ENCODE measurements at places on chromosomes 13 and 19.

GRCh38 chr19:49210901-49211451, 53.4 kb downstream of the TRPM4 start:
- DNase-seq: no peak

GRCh38 chr13:97834250-97834649, 119.2 kb upstream of the IPO5 start:
- DNase-seq: no peak

- no peak for DNase-seq
Measured at GRCh38 chr13:28532388-28533124, 37.6 kb upstream of the FLT1 start.

GRCh38 chr19:30167976-30168635, 204.1 kb upstream of the ZNF536 start:
- no peak for DNase-seq

GRCh38 chr13:35987572-35988513, 143.3 kb downstream of the DCLK1 start:
- DNase-seq: no peak

DNA sequence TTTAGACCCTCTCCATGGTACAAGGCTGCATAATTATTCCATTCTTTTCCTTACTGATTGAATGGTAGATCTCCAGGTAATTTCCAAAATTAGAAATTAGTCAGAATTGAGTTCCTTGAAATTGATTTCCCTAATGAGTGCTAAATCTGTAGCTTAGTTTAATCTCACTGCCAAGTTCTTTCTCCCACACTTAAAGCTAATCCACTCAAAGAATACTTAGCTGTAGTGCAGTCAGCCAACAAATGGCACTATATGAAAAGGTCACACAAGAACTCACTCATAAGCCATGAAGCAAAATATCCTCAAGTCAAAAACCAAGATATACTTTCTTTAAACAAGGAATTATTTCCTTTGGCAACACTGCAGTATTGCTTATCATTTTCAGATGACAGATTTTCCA, 62.0 kb downstream of the XPO4 start:
- DNase-seq: no peak

- no peak for DNase-seq
Measured at GRCh38 chr19:46728693-46729339, 11.9 kb upstream of the PRKD2 start.

- no peak for DNase-seq
Measured at GRCh38 chr19:17790059-17790780, 4.7 kb upstream of the B3GNT3 start.

- no peak for DNase-seq
Measured at GRCh38 chr19:40543029-40543597, 33.6 kb upstream of the SHKBP1 start.

GRCh38 chr19:20858218-20858617, 64.8 kb upstream of the ZNF85 start:
- DNase-seq: no peak

DNA sequence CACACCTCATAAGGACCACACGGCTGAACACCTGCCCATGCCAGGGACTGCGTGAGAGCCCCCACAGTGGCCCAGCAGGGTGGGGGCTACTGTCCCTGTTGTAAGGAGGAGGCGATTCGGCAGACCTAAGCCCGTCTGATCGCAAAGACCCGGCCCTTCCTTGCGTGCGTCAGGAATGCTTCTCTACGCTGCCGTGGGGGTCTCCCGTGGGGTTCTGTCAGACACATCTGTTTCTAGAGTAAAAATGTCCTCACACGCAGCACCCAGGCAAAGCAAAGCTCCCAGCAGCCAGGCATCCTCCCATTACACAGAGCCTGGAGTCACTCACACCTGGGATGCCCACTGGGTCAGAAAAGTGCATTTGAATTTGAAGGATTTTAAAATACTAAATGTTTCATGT, 147.7 kb upstream of the SOX1 start:
- DNase-seq: no peak

- DNase-seq: no peak
Measured at GRCh38 chr13:93244141-93244917, 17.7 kb downstream of the GPC6 start.

DNA sequence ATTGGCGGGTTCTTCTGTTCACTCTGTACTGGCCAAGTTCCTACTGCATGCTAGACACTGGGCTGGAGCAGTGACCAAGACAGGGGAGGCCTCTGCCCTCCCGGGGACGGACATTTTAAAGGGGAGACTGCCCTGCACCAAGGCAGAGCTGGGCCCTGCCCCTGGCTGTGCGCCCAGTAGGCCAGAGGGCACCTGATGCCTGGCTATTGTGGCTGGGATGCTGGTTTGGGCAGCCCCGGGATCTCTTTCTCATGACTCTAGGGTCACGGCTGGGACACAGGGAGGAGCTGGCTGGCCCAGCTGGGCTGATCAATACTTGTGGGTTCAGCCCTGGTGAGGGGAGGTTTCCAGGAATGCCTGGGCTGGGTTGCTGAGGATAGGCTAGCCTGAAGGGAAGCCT, 17.7 kb downstream of the LIPE start:
- no peak for DNase-seq

DNA sequence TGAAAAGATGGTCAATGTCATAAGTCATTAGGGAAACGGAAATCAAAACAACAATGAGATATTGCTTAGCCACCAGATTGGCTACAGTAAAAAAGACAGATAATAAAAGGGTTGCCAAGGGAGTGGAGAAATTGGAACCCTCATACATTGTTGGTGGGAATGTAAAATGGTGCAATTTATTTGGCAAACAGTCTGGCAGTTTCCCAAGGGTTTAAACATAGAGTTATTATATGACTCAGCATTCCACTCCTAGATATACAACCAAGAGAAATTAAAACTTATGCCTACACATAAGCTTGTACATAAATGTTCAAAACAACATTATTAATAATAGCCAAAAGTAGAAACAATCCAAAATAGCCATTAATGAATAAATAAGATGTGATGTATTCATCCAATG, 9.9 kb upstream of the ZNF227 start:
- DNase-seq: no peak

Measured in left renal cortex interstitium (tissue), 4 donors.